ENCODE measurements at places on chromosomes 6 and 20. TPM values are rescaled to one million over a fixed set of nuclear protein-coding genes. Genes with fewer than 3 reads are reported as not detected.

GRCh38 chr6:111680015-111680712 is 74.5 kb upstream of the TRAF3IP2 start:
- no peak overlapping the region for H3K27ac ChIP-seq
- H3K4me1 ChIP-seq = peaks cover 2% of the 10 kb centered on the region
- H3K4me3 ChIP-seq = no peak overlapping the region
- H3K36me3 ChIP-seq = no peaks in the 10 kb centered on the region

GRCh38 chr6:161487694-161488093 is 213.8 kb upstream of the AGPAT4 start:
- H3K27me3 ChIP-seq = no peaks in the 10 kb centered on the region
- no peaks in the 10 kb centered on the region for H3K36me3 ChIP-seq
- no peak overlapping the region for H3K27ac ChIP-seq

DNA sequence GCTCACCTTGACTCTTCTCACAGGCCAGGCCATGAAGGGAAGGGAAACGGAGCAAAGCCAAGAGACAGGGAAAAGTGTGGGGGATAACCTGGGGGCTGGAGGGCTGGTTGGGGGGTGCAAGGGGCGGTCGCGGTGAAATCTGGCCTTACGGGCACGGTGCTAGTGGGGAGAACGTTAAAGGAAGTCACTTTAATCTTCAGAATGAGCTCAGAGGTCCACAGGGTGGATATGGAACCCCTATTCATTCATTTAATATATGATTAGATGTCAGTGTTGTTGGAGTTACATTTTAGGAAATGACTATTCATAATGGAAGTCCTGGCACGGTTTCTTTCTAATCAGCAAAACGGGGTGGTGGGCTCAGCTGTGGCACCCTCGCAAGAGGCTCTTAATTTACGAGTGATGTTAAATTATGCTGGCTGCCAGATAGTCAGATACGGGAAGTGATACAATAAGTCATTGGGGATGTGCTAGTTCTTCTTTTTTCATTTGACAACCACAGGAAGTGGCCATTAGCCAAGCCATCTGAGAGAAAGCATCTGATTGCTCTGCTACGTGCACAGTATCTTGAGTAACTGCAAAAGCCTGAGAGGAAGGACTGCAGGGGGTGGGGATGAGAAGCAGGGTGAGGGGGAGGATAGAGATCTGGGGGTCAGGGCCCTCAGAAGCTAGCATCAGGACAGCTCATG is 253.0 kb downstream of the QKI start:
- H3K36me3 ChIP-seq = no peaks in the 10 kb centered on the region
- H3K4me3 ChIP-seq = no peak overlapping the region
- no peaks in the 10 kb centered on the region for H3K4me1 ChIP-seq
- DNase-seq = no peak

DNA sequence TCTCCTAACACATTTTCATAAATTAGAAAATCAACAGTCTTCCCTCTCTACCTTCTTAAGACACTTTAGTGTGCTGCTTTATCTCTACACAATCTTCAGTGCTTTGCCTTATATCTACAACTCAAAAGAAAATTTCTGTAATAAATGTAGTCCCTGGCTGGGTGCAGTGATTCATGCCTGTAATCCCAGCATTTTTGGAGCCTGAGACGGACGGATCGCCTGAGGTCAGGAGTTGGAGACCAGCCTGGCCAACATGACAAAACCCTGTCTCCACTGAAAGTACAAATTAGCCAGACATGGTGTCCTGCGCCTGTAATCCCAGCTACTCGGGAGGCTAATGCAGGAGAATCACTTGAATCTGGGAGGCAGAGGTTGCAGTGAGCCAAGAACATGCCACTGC is 9.7 kb upstream of the EDN1 start:
- H3K27me3 ChIP-seq = no peaks in the 10 kb centered on the region
- no peaks in the 10 kb centered on the region for H3K4me1 ChIP-seq
- no peak for DNase-seq
- H3K4me3 ChIP-seq = no peak overlapping the region

Gene TRIM31
- not detected for total RNA-seq

- DNase-seq = no peak
- H3K4me1 ChIP-seq = no peaks in the 10 kb centered on the region
- H3K27ac ChIP-seq = no peak overlapping the region
- H3K4me3 ChIP-seq = no peak overlapping the region
- H3K36me3 ChIP-seq = no peaks in the 10 kb centered on the region
- no peaks in the 10 kb centered on the region for H3K27me3 ChIP-seq
Measured at GRCh38 chr6:5115168-5115567, 30.0 kb downstream of the PPP1R3G start.
